Body of pancreas (tissue), 4 donors: ENCODE measurements at places on chromosomes 6 and 20. TPM values are rescaled to one million over a fixed set of nuclear protein-coding genes. Genes with fewer than 3 reads are reported as not detected.

DNA sequence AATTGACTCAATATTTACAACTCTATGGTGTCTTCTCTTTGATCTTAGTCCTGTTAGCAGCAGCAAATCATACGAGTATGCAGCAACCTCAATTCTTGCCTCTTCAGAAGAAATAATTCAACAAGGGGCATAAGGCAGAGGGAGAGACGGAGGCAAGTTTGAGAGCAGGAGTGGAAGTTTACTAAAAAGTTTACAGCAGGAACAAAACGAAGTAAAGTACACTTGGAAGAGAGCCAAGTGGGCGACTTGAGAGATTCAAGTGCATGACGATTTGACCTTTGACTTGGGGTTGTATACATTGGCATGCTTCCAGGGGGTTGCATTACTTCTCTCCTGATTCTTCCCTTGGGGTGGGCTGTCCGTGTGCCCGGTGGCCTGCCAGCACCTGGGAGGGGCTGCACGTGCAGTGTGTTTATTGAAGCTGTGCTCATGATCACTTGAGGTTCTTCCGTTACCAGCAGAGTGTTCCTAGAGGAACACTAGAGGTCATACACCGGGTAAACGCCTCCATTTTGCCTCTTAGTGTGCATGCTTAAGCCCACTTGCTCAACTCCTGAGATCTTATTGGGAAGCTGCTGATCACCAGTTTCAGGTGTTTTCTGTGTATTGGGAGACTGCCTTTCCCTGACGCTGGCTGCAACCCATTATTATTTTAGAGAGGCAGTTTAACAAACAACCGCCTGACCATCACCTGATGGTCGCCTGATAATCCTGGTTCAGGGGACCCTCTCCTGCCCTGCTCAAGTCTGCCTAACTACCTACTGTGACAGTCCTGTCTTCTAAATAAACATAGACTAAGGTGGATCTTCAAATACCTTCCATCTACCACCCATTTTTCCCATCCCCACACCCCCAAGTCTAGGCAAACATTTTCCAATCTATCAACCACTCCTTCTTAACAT lies 172.4 kb upstream of the MYLIP start:
- DNase-seq: no peak

DNA sequence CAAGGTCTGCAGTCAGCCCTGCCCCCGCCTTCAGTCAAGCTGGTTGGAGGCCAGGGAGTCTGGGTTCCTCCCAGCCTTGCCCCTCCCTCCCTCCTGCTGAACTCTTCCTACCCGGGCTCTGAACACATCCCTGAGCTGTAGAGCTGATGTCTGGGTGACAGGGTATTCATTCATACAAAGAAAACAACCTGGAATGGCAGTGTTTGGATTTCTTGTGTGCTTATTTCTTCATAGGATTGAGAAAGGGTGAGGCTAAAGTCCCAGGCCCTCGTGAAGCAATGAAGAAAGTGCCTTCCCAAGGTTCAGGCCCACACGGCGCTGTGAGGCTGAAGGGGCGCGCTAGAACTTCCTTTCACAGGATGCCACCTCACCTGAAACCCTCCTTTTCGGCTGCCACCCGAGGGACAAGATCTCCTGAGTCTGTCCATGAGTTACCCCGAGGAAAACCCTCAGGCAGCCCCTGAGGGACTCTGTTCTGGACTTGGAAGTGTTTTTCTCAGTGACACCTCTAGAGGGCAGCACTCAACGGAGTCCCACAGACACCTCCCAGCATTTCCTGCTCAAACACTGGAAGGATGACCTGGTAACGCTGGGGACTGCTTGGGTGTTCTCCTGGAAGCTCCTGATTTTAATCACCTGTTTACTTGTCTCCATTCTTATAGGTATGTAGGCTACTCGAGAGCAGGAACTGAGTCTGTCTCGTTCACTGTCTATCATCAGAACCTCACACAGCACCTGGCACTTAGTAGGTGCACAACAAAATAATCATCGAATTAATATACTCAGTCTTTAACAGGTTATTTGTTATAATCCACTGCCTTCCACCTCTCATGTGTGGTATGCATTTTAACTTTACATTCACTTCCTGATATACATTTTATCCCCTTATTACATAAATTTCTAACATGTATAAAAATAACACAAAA lies 11.8 kb upstream of the GSTA1 start:
- DNase-seq: peak; percentile 73

DNA sequence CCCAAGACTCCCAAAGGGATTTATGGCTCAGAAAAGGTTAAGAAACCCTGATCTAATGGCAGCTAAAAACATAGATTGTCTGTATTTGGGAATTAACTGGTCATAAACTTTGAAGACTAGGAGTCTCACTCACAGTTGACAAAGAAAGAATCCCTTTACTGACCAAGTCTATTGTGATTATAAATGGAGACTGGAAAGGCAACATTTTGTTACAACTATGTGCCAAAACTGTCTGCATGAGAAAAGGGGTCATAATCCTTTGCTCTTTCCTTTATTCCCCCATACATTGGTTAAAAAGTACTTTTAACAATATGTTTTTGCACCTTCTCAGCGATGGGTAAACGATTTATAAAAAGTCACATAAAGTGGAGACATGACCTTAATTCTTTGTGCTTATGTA lies 206.9 kb upstream of the MAP3K7 start:
- no peak for DNase-seq

DNA sequence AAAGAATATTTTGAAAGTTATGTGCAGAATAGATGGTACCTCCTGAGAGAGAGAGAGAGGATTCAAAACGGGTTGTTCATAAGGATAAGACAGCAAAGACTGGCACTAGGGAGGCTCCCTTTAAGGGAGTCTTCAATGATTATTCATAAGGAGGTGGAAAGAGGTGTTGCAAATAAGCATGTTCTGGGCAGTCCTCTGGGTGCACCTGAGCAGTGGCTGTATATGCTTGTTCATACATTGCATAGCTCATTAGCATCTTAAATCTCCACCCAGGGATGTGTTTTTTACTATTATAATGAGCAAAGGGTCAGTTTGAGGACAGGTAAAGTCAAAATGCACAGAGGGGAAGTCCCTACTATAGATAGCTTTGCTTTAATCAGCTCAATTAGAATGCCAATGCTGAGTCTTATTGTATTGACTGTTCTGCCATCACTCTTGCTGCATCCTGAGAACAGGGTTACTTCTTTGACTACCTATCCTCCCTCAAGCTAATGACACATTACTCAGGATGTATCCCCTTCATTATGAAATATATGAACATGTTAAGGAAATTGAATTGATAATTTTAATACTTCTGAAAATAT lies 10.0 kb upstream of the SIRPG start:
- DNase-seq: no peak

The MLN gene
- total RNA-seq: not detected
